CD4-positive, alpha-beta T cell treated with Interferon gamma for 1 hour (primary cell): ENCODE measurements at places on chromosomes 16 and 17.
A peak's percentile ranks its signal among the peaks of the same experiment; 100 is the strongest.

GRCh38 chr17:71180801-71181385 lies 939.9 kb upstream of the SOX9 start:
- DNase-seq: no peak

DNA sequence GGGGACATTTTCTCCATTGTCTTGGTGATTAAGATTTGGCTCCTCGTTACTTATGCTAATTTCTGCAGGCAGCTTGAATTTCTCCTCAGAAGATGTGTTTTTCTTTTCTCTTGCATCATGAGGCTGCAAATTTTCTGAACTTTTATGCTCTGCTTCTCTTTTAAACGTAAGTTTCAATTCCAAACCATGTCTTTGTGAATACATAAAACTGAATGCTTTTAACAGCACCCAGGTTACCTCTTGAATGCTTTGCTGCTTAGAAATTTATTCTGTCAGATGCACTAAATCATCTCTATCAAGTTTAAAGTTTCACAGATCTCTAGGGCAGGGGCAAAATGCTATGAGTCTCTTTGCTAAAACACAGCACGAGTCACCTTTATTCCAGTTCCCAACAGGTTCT lies 19.4 kb downstream of the ARHGAP44 start:
- no peak for DNase-seq

GRCh38 chr17:50218771-50219315 lies 17.4 kb upstream of the COL1A1 start:
- no peak for DNase-seq

- no peak for DNase-seq
Measured at GRCh38 chr17:46025510-46026165, 26.6 kb downstream of the STH start.

DNA sequence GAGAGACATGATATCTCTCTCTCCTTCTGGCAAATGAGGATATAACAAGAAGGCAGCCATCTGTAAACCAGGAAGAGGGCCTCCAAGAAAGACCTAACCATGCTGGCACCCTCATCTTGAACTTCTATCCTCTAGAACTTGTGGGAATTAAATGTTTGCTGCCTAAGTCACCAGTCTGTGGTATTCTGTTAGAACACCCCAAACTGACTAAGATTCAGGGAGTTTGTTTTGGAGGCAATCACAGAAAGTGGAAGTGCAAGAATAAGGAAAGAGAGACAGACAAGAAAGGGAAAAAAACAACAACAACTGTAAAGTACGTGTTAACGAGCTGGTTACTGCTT lies 114.5 kb upstream of the GOT2 start:
- DNase-seq: no peak

DNA sequence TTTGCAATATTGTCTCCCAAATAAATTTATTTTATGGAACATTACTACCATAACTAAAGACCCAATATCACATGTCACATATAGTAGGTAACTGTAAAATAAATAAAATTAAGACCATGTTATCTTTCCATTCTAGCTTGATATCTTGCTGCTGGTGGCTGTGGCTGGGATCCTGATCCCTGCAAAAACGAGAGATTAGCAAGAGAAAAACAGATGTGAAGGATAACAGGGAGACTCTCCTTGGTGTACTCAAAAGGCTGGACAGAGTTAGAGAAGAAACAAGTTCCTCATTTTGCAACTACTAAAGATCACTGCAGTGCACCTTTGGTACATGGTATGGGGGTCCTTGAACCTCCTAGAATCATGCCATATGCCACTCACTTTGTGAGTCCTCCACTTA lies 49.7 kb downstream of the ARHGAP27 start:
- DNase-seq: no peak

DNA sequence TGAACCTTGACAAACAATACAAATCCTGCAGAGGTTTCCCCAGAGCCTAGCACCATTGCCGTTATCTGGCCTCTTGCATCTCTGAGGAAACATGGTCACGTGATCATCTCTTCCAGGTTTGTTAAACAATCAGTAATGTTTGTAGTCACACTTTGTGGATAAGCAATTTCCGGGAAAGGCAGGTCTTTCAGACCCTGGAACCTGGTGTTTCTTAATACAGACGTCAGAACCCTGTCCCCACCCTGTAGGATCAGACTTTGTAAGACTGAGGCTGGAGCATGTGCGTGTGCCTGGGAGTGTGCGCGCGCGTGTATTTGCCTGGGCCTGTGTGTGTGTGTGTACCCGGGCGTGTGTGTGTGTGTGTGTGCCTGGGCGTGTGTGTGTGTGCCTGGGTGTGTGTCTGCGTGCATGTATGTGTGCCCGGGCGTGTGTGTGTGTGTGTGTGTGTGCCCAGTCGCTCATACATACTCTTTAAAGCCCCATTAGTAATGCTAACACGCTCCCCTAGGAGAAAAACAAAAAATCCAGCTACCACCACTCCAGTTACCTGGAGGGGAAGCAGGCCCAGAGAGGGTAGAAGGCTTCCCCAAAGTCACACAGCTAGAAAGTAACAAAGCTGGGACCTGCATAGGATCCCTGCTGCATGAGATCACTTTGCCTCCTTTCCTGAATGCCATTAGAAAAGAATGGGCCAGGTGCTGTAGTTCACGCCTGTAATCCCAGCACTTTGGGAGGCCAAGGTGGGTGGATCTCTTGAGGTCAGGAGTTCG lies 5.3 kb downstream of the CTNS start:
- DNase-seq: no peak

- DNase-seq: no peak
Measured at GRCh38 chr17:8469964-8470363, 34.3 kb downstream of the NDEL1 start.

- DNase-seq: no peak
Measured at GRCh38 chr16:26189536-26189935, 497.8 kb downstream of the HS3ST4 start.

DNA sequence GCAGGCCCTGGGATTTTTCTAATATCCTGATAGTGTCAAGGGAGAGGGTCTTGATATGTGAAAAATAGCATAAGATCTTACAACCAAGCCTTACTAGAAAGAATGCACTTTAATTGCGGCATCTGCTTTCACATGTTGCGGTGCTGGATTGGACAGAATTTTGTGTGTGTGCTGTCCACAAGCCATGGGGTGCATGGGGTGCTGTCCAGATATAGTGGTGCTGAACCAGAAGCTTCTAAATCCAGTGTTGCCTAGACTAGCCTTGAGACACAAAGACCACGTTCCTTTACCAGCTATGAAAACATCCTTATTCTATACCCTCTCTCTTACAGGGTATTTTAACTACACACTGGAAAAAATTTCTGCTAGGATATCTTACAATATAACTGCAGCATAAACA lies 244.0 kb downstream of the TMEM114 start:
- DNase-seq: no peak

DNA sequence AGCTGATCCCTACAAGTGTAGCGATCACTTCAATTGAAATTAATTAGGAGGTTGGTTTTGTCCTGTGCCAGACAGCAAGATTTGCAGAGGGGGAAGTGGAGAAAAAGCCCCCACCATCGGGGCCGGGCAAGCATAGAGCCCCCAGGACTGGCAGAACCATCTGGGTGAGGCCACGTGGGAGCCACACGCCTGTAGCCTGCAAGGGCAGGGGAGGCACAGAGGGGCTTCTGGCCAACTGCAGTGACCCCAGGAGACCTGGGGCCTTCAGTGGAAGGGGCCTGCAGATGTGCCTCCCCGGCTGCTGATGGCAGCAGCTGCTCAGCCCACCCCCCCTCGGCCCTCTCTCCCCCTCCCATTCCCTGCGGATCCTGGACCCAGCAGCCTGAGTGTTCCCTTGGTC lies 54.1 kb downstream of the BAHCC1 start:
- no peak for DNase-seq

DNA sequence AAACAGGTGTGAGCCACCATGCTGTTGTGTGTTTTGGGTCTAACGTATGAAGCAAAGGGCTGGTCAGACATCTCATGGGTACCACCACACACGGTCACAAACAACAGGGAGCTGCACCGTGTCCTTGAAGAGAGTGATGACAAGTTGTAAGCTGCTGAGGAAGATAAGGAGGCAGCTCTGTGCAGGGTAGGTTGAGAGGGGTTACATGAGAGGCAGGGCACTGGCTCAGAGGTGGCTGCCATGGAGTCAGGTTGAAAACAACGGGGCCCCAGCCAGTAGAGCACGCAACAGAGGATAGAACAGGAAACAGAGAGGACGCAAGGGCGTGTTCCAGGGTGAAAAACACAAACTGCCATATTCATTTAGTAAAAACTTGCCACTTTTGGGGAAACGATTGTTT lies 52.2 kb downstream of the TRARG1 start:
- DNase-seq: no peak

DNA sequence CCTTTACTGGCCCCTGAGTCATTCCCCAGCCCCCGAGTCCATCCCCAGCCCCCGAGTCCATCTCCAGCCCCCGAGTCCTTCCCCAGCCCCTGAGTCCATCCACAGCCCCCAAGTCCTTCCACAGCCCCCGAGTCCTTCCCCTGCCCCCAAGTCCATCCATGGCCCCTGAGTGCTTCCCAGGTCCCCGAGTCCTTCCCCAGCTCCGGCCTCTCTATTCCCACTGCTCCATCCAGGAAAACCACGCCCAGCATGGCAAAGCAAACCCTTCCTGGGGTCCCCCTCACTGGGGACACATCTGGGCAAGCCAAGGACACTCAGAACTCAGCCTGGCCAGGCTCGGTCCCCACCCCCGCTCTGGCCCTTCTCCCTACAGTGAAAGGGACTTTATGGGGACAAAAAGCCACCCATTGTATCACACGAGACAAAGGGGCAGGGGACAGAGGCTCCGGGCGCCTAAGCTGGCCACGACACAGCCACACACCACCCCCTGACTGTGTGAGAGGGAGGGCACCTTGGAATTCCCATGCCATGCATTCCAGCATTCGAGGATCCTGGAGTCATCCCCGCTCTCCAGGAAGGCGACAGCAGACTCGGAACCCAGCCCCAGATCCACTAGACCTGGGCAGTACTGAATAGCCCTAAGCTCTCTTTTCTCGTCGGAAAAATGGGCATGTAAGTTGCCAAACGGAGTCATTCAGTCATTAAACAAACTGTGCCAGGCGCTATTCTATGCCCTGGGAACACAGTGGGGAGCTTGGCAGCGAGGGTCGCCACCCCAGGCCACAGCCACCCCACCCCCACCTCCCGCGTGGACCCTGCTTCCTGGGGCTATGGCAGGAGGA lies 14.0 kb downstream of the PLLP start:
- no peak for DNase-seq

- no peak for DNase-seq
Measured at GRCh38 chr16:25157271-25157875, 45.8 kb downstream of the LCMT1 start.

- DNase-seq: no peak
Measured at GRCh38 chr16:4795828-4796572, 831 bp downstream of the SMIM22 start.

GRCh38 chr16:85821390-85822135 lies 22.1 kb downstream of the COX4I1 start:
- DNase-seq: peak; percentile 78

DNA sequence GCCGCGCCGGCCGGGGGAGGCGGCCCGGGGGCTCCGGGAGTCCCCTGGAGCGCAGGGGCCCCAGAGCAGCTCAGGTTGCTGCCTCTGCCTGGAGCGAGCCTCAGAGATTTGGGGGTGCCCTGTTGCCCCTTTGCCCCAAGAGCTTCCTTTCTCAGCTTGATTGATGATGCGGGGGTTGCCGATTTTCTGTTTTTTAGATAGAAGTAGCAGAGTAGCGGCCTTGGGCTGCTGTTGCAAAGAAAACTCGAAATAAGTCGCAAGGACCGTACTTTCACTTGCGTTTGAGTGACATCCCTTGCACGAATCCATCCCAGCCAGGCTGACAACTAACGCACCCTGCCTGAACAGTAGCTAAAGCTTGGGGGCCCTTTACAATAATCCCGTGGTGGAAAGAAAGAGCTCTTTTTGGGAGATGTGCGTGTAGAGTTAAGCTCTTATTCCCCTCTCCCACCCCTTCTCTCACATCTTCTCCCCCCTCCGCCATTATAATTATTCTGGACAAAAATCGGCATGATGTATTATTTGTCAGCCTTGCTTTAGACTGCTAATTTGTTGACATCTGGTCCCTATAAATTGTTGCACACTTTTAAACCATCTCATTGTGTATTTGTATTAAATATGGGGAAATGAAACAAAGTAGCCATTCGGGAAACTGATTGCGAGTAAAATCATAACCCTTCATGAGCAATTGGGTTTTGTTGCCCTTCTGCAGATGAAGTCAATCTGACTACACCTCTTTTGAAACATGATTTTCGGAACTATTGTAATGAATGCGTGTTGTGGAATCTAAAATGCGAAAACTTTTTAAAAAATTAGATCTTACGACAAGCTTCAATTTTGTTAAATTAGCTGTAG lies 873 bp downstream of the USP10 start:
- peak; percentile 8 for DNase-seq

GRCh38 chr17:57586196-57586740 lies 158.8 kb downstream of the CCDC182 start:
- no peak for DNase-seq

DNA sequence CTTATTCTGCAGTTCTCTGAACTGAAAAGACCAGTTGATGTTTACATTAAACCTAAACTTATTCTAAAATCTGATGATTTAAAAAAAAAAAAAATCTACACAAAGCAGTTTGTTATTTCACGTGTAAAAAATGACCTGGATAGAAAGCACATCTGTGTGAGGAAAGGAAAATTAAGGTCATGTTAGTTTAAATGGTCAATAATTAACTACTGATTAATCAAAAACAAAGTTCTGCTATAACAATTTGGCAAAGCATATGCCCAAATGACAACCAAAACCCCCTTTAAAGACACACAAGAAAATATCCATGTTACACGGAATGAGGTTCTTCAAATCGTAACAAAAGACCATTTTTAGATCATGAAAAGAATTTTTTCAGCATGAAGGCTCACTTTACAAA lies 30.4 kb downstream of the CACNG1 start:
- no peak for DNase-seq

- no peak for DNase-seq
Measured at GRCh38 chr16:72936408-72936807, 111.5 kb downstream of the ZFHX3 start.

- DNase-seq: no peak
Measured at GRCh38 chr16:64659866-64660265, 462.0 kb downstream of the CDH11 start.

DNA sequence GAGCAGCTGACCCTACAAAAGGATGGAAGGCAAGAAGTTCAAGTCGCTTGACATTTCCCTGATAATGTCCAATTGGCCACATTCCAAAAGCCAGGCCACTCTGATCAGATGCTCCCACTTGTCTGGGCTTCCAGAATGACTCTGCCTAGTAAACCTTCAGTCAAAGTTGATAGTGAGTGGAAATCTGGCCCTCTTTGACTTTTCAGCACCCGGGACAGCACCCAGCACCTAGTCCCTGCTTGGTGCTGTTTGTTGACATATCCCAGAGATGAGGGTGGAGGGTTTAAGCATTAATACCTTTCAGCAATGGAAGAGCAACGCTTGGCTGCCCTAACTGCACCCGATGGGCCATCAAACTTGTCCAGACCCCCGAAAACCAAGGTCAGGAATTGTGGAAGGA lies 131.3 kb downstream of the AIPL1 start:
- no peak for DNase-seq
